ENCODE measurements at places on chromosomes 12 and 14. TPM values are rescaled to one million over a fixed set of nuclear protein-coding genes. Genes with fewer than 3 reads are reported as not detected.
A peak's percentile ranks its signal among the peaks of the same experiment; 100 is the strongest.

DNA sequence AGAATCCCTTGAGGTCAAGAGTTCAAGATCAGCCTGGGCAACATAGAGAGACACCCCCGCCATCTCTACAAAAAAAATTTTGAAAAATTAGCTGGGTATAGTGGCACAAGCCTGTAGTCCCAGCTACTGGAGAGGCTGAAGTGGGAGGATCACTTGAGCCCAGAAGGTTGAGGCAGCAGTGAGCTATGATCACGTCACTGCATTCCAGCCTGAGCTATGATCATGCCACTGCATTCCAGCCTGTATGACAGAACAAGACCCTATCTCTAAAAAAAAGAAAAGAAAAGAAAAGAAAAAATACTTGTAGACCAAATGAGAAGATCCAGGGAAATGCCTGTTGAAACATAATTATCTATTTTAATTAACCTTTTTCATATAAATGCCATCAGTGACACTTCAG is 93.8 kb upstream of the MDM1 start:
- DNase-seq: peak; percentile 70

CLEC12A gene
- 0.43 TPM for polyA plus RNA-seq

- DNase-seq: no peak
Observed at GRCh38 chr12:100026241-100026640, 41.5 kb upstream of the ANKS1B start.

- DNase-seq: no peak
Observed at GRCh38 chr12:115934046-115934445, 343.4 kb downstream of the MED13L start.

- no peak for DNase-seq
Observed at GRCh38 chr14:54743382-54743781, 159.2 kb downstream of the GCH1 start.

TAS2R42 gene
- polyA plus RNA-seq: not detected

- no peak for DNase-seq
Observed at GRCh38 chr12:120719496-120720233, 6.0 kb upstream of the ACADS start.

- peak; percentile 35 for DNase-seq
Observed at GRCh38 chr12:106673141-106673540, 90.3 kb downstream of the RFX4 start.

- no peak for DNase-seq
Observed at GRCh38 chr12:64103825-64104740, 118.0 kb downstream of the KICS2 start.

TNFAIP2 gene
- 44.2 TPM for polyA plus RNA-seq

- no peak for DNase-seq
Observed at GRCh38 chr12:56391721-56392120, 29.1 kb upstream of the APOF start.

- DNase-seq: no peak
Observed at GRCh38 chr12:3191450-3191849, 114.3 kb downstream of the TSPAN9 start.

- no peak for DNase-seq
Observed at GRCh38 chr14:85546390-85546789, 16.4 kb downstream of the FLRT2 start.

GRCh38 chr14:22974530-22975313 is 7.6 kb downstream of the AJUBA start:
- no peak for DNase-seq

- DNase-seq: no peak
Observed at GRCh38 chr14:31206536-31207286, 882 bp downstream of the HECTD1 start.

ABCD2 gene
- 0.11 TPM for polyA plus RNA-seq

- DNase-seq: peak; percentile 64
Observed at GRCh38 chr14:103056322-103057027, 874 bp downstream of the CDC42BPB start.

DNA sequence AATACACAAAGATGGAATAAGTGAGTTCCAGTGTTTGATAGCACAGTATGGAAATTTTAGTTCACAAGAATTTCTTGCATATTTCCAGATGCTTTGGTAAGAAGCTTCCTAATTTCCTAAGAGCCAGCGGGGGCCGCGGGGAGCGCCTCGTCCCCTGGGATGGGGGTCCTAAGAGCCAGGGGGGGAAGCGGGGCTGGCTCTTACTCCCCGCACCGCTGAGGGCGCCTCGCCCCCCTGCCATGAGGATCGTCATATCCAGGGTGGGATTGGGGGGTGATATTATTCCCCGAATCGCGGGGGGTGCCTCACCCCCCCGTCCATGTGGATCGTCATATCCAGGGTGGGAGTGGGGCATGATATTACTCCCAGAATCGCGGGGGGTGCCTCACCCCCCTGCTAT is 100.5 kb upstream of the GNG2 start:
- no peak for DNase-seq

DNA sequence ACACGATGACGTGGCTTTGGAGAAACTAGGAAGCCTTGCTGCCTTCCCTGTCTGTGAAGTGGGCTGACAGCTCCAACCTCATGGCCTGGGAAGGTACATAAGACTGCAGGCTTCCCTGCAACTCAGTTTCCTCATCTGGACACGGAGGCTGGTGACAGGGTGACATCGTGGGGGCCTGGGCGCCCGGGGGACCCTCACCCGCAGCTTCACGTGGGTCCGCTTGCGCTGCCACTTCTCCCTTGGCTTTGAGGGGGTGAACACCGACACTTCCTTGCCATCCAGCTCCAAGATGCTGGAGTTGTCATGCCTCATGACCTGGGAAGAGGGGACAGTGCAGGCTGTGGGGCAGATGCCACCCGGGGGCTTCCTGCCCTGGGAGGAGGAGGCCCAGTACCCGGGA is 7.6 kb downstream of the ARL6IP4 start:
- no peak for DNase-seq

DNA sequence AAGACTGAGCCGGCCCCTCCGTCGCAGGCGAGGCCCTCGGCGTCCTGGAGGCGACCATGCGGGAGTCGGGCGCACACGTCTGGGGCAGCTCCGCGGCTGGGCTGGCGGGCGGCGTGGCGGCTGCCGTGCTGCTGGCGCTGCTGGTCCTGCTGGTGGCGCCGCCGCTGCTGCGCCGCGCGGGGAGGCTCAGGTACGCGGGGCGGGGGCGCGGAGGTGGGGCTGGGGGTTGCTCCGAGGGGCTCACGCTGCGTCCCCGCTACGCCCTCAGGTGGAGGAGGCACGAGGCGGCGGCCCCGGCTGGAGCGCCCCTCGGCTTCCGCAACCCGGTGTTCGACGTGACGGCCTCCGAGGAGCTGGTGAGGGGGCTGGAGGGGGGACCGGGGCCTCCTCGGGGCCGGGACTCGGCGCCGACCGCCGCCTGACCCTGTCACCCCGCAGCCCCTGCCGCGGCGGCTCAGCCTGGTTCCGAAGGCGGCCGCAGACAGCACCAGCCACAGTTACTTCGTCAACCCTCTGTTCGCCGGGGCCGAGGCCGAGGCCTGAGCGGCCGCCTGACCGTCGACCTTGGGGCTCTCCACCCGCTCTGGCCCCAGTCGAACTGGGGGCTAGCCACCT is 7.8 kb downstream of the AMN start:
- DNase-seq: no peak

GRCh38 chr14:50021261-50022031 is 94.9 kb downstream of the VCPKMT start:
- DNase-seq: no peak

DNA sequence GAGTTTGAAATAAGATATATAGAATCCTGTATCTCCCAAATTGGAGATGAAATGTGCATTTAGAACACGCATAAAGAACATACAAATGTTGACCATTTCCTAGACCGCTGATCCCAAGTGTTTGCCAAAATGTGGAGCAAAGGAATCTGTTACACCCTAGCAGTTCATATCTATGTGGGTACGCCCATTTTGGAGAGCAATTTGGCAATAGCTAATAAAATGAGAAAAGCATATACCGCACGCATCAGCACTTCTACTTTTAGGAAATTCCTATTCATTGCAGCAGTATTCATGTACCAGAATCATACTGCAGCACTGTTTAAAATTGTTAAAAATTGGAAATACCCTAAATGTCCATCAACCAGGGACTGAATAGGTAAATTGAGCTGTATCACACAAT is 937.8 kb downstream of the BCL11B start:
- no peak for DNase-seq

DNA sequence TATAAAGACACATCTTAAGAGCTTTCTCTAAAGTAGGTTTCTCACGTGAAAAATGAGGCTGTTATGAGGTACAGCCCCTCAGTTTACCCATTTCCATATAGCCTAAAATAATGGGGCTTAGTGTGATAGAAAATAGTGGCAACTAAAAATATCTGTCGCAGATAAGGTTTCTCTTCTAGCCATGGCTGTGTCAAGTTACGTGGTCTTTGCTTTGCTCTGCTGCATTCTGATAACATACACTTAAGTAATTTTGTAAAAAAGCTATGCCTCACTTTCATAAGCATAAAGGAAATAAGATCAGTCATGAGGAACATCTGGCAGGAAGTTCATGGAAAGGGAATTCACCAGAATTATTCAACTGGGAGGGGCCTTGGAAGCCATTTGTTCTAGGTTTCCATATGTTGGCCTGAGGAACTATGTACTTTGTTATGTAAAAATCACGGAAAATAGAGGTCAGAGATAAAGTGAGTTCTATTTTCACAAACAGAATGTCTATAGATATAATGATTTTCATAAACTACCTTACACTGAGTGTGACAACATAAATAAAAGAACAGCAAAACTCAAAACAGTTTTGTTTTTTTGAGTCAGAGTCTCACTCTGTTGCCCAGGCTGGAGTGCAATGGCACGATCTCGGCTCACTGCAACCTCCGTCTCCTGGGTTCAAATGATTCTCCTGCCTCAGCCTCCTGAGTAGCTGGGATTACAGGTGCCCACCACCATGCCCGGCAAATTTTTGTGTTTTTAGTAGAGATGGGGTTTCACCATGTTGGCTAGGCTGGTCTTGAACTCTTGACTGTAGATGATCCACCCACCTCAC is 195.6 kb upstream of the KRR1 start:
- DNase-seq: peak; percentile 76

MDGA2 gene
- polyA plus RNA-seq: 0.27 TPM

ITPR2 gene
- 4.1 TPM for polyA plus RNA-seq

- DNase-seq: no peak
Observed at GRCh38 chr14:58227096-58227819, 17.4 kb upstream of the PSMA3 start.

DNA sequence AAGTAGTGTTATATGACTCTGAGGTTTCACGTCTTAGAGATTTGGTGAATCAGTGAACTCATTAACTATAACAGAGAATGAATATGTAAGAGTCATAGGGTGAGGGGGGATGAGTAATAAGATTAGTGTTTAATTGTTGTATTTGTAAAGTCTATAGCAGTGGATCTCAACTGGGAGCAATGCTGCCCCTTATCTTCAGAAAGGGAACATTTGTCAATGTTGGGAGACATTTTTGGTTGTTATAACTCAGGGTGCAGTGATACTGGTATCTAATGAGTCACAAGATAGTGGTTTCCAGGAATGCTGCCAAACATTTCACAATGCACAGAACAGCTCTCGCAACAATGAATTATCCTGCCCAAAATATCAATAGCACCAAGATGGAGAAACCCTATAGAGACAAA is 1193.7 kb downstream of the GALC start:
- DNase-seq: peak; percentile 96

GPX2 gene
- 0.19 TPM for polyA plus RNA-seq

DNA sequence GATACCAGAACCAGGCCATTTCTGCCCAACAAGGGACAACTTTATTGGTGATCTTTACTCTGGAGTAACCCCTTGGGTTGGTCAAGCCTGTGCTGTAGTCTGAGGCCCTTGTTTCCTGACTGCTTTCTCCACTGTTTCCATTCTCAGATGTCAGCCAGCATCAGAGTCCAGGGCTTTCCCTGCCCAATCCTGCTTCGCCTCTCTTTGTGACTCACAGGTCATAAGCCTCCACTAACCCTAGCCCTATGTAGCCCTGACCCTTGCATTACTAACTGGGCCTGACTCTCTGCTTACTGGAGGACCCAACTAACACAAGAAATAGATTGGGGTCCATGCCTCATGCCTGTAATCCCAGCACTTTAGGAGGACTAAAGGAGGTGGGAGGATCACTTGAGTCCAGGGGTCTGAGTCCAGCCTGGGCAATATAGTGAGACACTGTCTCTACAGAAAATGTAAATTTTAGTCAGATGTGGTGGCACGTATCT is 8.6 kb upstream of the SNRNP35 start:
- no peak for DNase-seq

GRCh38 chr14:63685401-63685800 is 42.5 kb downstream of the SGPP1 start:
- DNase-seq: no peak

DNA sequence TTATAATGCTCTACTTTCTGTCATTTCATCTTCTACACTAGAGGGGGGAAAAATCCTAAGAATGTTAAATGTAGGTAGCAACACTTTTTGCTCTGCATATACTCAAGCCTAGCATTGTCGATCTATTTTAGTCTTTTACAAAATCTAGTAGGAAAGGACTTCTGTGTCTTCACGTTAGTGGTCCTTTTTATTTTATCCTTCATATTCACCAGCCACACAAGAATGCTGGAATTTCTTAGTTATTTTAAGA is 253.0 kb upstream of the FLRT2 start:
- DNase-seq: no peak

GRCh38 chr12:72471806-72472205 is 199.6 kb downstream of the TRHDE start:
- DNase-seq: no peak

DNA sequence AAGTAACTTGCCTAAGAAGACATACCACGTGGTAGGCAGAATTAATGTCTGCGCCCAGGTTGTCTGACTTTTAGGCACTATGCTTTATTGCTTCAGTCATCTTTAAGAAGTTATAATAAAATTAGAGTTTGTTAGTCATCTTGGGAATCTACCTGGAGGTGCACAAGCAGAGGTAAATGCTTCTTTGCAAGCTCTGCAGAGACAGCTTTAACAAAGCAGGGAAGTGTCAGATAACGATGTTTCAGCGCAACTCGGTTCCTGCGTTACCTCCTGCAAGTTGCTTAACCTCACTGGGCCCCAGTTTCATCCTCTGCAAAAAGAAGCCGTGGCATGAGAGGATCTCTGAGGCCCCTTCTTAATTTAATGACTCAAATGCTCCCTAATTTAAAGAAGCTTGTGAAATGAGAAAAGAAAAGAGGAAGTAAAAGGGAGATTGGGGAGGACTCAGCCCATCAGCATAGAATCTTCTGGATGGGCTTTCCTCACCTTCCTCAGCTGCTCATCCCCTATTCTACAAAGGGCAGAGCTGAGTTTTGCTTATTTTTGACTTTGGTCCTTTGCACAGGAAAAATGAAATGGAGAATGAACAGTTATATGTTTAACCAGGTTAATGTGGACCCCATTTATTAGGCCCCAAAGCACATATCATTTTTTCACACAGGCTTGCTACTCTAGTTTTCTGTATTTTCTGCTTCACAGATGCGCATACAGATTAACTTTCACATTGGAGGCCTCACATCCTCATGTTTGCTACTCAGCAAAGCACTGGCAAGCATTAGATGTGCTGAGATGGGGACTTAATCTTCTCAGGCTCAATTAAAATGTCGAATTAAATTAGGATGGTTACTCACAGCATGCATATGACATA is 5.1 kb downstream of the ARHGDIB start:
- DNase-seq: no peak

GRCh38 chr12:9851927-9852326 is 17.2 kb downstream of the CLEC2B start:
- no peak for DNase-seq
